ENCODE measurements at places on chromosomes 1 and 21.

DNA sequence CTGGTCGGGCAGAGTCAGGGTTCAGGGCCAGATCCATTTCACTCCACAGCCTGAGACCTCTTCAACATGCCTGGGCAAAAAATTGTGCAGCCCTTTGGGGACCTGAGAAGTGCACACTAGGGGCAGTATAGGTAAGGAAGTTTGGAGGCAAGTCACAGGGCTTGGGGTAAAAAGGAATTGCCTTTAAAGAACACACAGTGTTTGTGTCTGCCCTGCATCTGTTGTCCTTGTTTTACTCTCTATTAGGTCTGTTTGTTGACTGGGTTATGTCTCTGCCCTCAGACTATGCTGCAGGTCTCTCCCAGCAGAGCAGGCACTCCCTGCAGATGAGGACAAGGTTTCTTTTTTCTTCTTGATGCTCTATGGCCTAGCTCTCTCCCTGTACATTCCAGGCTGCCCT is 22.0 kb downstream of the LDLRAD2 start:
- no peak for DNase-seq

DNA sequence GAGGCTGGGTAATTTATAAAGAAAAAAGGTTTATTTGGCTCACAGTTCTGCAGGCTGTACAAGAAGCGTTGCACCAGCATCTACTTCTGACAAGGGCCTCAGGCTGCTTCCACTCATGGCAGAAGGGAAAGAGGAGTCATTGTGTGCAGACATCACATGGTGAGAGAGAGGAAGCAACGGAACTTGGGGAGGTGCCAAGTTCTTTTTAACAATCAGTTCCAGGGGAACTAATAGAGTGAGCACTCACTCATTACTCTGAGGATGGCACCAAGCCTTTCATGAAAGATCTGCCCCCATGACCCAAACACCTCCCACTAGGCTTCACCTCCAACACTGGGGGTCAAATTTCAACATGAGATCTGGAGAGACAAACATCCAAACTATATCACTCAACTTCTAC is 77.2 kb downstream of the DDAH1 start:
- no peak for DNase-seq

- no peak for DNase-seq
Measured at GRCh38 chr1:52249831-52250230, 107.9 kb downstream of the ZFYVE9 start.

- DNase-seq, result peak; percentile 37
Measured at GRCh38 chr21:36727866-36728265, 29.0 kb downstream of the SIM2 start.

GRCh38 chr1:198072177-198072576 is 84.6 kb upstream of the NEK7 start:
- no peak for DNase-seq

DNA sequence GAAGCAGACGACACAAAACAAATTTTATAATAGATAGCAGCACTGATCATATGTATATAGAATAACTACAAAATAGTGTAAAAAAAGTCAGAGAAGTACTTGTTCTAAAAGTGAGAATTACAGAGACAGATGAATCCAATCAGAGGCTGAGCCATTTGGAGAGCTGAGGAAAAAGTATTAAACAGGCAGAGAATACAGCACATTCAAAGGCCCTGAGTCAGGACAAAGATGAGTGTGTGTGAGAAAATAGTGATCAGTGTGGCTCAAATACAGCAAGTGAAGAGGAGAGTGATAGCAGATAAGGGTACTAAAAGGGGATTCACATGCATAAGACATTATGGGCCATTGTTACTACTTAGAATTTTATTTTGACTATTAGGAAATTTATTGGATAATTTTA is 430.6 kb upstream of the BRINP3 start:
- no peak for DNase-seq

DNA sequence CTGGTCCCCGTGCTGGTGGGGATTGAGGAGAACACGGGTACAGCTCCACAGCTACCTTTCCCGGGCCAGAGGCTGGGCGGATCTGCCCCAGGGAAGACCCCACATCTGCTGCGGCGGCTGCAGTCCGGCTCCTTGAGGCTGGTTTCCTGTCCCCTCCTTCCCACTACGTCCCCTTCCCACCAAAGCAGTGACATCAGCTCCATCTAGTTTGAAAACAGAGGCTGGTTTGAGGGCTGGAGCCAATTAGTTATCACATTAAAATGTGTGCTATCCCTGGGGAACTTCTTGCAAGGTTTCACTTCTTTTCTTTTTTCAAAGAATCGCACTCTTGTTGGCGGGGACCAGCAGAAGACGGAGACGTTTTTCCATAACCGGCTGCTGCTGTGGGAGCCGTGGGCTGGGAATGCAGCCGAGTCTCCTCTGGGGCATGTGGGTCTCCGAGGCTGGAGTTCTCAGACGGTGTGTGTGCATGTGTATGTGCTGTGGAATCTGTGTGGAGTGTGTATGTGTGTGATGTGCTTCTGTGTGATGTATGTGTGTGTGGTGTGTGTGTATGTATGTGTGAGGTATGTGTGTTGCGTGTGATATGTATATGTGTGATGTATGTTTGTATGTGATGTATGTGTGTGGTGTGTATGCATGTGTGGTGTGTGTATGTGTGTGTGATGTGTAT is 8.9 kb upstream of the PCBP3 start:
- no peak for DNase-seq

- DNase-seq, result no peak
Measured at GRCh38 chr1:118202076-118202608, 17.1 kb upstream of the SPAG17 start.

DNA sequence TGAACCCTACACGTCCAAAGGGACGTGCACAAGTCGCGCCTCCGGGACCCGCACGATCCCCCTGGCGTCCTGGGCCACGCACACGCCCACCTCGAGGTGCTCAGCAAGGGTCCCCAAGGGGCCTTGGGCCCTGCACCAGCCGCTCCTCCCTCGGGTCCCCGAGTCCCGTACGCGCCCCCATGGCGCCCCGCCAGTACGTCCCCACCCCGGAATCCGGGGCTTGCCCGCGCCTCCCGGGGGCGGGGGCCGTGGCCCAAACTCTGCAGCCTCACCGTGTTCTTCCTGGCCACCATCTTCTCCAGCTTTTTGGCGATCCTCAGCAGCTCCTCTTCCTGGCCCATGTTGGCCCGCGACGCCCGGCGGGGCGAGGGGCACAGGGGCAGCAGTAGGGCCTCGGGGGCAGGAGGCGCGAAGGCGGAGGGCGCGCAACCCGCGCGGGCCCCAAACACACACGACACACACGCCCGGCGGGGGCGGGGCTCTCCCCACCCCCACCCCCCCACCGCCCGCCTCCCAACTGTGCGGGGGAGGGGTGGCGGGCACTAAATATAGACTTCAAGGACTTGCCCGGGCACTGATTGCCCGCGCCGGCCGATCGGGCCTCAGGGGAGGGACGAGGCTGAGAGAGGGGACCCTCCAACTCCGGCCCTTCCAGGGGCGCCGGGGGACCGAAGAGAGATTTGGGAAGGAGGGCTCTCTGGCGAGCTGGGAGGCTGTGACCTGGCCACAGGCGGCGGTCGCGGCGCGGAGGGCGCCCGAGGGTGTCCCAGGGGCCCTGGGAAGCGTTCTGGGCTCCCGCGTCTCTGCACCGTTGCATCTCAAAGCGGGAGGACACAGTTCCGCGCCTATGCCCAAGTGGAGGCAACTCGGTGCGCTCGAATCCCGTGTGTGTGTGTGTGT is at the start of gene TCEA3:
TCEA3 (minus strand) TSS at position 456 of the 900 bp plus-strand sequence; CDS start at position 341, 115 bp downstream.
- DNase-seq, result peak; percentile 82

DNA sequence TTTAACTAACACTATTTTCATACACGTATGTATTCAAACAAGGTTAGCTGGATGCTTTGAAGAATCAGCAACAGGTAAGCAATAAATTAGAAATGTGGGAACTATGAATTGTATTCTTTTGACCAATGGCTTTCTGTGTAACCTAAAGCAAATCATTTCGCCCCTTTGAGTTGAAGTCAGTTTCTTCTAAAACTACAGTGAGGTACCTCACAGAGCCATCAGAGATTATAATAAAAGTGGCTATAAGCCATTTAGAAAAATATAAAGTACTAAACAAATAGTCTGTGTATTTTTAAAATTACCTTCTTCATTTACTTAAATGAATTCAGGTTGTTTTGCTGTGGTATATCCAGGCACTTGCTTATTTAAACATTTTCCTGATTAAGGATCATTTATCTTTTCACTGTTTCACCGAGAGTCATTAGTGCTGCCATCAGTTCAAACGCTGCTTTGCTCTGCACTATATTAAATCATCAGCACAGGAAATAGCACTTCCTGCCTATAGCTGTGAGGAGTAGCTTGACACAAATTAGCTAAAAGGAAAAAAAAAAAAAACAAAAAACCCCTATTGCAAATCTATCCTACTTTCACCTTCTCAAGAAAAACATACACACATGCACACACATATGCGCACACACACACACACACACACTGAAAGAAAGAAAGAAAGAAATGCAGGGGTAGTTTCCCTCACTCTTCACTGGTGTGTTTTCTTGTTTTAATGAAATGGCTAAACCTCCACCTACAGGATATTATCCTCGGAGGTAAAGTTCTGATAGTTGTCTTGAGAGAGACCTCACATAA is 39.8 kb upstream of the C1orf105 start:
- no peak for DNase-seq

DNA sequence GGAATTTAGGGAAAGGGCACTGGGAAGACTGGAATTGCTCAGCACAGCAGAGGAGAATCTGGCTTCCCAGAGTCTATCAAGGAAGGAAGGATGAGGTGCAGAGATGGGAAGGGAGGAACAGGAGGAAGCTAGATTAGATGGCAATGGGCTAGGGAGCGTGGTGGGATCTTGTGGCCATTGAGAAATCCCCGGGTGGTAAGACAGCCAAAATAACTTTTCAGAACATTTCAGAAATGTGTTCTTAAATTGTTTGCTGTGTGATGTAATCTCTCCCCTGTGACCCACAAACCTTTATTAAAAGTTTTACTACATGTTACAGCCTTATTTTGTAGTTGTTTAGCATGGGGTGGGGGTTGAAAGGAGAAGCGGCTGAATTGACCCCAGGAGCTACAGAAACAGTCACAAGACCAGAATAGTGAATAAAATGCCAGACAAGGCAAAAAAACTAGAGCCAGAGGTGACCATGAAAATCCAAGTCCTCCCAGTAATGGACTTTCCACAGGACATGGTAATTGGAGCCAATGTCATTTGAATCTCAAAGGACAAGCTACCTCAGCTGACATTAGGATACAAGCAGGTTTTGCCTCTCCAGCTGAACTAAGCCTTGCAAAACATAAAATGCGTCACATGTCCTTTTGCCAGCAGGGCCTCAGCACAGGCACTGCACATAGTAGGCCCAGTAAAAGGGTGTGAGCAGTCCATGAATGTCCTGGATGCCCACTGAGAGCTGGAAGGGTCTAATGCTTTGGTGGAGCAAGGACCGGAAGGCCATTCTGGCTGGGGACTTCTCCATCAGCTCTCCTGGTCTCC is 980 bp upstream of the AHCYL1 start:
- no peak for DNase-seq

DNA sequence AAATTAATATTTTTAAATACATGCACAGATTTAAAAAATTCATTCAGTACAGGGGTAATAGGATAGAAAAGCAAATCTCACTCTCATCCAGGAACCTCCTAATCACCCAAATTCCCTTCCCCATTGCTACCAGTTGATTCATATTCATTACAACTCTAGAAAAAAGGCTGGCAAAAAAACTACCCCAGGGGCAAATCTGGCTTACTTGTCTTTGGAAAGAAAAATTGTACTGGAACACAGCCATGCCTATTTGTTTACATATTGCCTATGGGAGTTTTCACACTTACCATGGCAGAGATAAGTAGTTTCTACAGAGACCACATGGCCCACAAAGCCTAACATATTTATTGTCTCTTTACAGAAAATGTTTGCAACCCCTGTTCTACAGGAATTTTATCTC is 8.9 kb upstream of the RBM34 start:
- DNase-seq, result no peak

GRCh38 chr1:62436039-62436465 is 797 bp upstream of the USP1 start:
- DNase-seq, result peak; percentile 98

DNA sequence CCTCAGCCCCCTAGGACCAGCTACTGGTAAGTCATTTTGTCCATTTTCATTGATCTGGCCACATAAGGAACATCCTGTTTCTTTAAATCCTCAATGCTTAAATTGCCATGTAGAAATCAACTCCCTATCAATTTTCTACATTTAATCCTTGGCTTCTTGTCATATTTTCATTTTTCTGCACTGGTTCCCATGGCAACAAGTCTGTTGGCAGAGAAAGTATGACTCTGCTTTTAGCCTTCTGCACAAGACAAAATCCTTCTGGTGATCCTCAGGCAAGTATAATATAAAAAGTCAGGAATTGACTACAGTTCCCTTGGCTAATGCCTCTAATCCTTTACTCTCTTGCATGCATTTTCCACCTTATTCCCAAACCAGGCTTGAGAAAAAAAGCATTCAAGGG is 65.0 kb downstream of the LRRC40 start:
- DNase-seq, result no peak

- DNase-seq, result no peak
Measured at GRCh38 chr1:217134857-217135568, 411.8 kb upstream of the ESRRG start.

DNA sequence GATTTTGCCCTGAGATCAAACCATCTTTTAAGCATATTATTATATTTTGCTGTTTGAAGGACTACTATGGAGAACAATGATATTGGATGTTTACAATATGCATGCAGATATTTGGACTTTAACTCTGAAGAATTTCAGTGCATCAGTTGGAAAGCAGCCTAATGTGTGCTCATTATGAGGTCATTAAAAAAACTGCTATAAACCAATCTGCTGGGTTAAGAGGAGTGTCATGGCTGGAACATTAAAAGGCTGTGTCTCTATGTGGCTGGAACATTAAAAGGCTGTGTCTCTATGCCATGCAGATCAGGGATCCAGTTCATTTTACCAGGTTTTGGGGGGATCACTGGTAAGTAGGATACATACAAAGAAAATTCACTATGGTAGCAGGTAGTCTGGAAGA is 77.6 kb downstream of the SPATA46 start:
- no peak for DNase-seq

DNA sequence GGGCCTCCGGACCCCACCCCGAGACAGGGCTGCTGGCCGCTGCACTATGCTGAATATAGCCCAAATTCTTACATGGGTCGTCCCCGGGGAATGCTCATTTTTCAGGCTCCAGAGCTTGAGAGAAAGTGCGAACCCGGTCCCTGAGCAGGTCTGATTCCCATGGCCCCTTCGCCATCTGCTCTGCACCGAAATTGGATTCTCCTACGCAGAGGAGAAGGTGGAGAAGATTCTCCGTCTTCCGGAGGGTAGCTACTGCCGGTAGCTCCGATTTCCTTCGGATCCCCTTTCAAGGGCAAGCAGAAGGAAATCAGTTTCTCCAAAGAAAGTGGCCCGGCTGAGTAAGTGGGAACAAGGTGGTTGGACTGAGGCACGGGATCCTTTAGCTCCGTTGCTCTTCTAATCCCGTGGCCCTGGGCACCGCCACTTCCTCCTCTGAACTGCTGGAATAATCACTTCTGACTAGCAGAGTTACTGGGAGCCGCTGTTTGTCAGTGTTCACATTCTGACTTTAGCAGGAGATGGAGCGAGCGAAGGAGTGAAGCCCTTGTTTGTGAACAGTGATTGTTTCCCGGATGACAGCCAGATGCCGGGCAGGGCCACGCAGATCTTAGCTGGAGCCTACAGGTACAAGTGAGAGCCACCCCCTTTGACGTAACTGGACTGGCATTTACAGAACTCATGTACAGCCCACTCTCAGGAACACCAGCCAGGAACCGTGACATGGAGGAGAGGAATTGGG is 1.1 kb upstream of the ZNF496 start:
- DNase-seq, result no peak
